ENCODE measurements at places on chromosomes 7 and 10. TPM values are rescaled to one million over a fixed set of nuclear protein-coding genes. Genes with fewer than 3 reads are reported as not detected.

GRCh38 chr10:8004469-8005000 lies 50.0 kb upstream of the GATA3 start:
- DNase-seq: no peak

GRCh38 chr10:25614652-25615051 lies 319.4 kb upstream of the MYO3A start:
- no peak for DNase-seq

- no peak for DNase-seq
These were observed 123.2 kb upstream of the CACNA2D1 start for GRCh38 chr7:82566752-82567151.

DNA sequence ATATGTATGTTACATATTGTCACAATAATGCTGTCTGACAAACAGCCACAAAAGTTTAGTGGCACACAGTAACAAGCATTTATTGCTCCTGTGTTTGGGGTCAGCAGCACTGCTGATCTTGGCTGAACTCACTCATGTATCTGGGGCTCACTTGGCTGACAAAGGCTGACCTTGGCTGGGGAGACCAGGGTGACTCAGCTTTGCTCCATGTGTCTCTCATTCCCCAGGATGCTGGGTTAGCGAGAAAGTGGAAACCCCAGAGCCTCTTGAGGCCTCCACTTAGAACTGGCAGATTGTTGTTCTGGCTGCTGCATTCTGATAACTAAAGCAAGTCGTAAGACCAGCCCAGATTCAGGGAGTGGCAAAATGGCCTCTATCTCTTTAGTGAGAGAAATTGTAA lies 217.3 kb upstream of the HABP2 start:
- no peak for DNase-seq

DNA sequence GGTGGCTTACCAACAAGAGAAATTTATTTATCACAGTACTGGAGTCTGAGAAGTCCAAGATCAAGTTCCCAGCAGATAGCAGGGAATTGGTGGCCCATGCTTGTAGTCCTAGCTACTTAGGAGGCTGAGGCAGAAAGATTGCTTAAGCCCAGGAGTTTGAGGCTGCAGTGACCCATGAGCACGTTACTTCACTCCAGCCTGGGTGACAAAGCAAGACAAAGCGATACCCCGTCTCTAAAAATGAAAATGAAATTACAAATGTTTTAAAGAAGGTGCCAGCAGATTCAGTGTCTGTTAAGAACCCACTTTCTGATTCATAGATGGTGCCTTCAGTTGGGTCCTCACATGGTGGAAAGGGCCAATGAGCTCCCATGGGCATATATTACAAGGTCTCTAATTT lies 20.6 kb upstream of the ARHGAP12 start:
- DNase-seq: no peak

- no peak for DNase-seq
These were observed 149.5 kb downstream of the RGS10 start for GRCh38 chr10:119393019-119393418.

- DNase-seq: no peak
These were observed 6.7 kb upstream of the IMMP2L start for GRCh38 chr7:111568870-111569462.

DNA sequence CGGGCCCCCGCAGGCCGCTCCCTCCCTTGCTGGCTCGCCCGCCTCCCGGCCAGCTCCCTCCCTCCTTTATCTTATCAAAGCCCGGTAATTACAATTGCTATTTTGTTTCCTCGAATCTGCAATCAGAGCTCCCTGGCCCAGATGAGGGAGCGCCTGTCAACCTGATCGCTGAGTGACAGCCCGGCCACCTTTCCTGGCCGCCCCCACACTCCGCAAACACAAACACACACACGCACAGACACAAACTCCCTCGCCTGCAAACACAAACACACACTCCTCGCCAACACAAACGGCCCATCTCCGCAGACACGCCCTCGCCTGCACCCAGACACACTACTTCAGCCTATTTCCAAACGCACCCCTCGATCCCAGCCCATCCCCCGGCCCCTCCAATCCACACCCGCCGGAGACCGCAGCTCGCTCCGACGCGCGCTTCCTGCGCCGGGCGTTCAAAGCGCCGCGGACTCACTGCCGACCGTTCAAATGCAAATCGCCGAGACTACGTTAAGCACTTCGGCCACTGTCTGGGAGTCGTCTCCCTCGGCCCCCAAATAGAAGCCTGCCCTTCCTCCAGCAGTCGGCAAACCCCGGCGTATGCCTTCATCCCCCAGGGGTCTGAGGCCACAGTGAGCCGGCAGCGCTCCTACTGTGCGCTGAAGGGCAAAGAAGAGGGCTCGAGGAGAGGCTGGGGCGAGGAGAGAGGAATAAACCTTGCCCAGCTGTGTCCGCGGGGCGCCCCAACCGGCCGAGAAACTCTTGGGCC lies 3.0 kb upstream of the FGF8 start:
- DNase-seq: no peak

DNA sequence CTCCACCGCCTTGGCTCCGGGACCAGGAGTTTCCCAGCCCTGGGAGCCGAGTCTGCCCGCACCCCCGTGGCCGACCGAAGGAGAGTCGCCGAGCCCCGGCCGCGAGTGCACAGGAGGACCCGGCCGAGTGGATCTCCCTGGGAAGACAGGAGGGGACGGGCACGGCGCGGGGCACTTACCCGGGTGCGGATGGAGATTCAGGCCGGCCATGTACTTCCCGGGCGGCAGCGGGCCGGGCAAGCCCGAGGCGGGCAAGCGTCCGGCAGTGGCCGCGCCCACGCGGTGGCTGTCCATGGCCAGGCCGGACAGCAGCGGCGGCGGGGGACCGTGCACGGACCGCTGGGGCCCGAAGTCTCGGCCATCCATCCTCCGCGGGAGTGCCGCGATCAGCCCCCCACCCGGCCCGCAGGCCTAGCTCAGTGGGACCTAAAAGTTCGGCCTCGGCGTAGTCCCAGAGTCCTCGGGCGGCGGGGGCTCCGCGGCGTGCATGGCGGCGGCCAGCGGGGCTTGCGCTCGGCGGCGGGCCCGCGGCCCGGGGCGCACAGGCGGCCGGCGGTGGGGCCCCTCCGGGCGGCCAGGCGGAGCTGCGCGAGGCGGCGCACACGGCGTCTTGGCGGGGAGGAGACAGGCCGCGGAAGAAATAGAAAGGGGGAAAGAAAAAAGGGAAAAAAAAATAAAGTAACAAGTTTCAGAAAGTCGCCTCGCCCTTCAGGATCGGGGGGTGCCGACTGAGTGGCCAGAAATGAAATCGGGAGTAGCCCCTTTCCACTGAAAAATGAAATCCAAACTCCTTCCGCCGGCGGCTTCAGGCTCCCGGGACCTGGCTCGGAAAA lies 2.5 kb downstream of the TNRC18 start:
- no peak for DNase-seq

DNA sequence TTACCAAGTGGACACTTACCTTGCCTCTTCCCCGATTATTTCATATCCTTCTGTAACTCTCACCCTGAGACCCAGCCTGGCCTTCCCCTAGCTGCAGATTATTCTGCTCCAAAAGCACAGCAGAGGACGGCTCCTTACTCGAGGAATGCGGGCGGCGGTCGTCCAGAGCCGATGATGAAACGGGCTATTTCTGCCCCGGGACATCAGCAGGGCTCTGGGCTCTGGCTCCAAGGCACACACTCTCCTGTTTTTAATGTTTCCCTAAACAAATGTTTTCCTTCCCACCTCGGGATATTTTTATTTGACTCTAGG lies 343 bp upstream of the C10orf71 start:
- DNase-seq: no peak

DNA sequence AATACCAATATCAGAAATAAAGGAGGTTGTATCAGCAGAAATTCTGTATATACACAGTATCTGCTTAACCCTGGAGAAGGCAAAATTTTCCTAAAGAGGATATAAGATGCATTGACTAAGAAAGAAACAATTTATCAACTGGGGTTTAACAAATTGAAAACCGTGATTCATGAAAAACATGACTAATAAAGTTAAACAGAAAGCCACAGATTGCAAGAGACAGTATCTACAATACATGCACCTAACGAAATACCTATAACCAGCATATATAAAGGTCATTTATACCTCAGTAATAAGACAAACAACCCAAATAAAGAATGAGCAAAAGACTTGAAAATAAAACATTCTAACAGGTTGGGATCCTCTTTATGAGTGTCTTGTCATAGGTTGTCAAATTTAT lies 101.8 kb downstream of the IQUB start:
- DNase-seq: no peak

DNA sequence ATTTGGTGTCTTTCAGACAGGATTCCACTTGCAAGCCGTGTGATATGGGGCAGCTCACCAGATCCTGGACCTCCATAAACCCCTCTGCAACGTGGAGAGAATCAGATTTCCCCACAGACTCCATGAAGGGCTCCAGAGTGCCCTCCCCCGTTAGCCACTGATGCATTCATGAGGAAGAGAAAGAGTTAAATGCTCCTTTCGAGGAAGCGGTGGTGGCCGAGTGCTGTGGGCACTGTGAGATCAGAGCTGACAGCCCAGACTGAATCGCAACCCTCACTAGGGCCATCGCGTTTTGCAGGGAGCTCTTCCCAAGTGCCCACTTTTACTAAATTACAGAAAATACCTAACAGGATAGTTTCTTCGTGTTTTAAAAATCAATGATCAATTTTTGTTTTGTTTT lies 226.3 kb upstream of the ZNF32 start:
- DNase-seq: no peak

DNA sequence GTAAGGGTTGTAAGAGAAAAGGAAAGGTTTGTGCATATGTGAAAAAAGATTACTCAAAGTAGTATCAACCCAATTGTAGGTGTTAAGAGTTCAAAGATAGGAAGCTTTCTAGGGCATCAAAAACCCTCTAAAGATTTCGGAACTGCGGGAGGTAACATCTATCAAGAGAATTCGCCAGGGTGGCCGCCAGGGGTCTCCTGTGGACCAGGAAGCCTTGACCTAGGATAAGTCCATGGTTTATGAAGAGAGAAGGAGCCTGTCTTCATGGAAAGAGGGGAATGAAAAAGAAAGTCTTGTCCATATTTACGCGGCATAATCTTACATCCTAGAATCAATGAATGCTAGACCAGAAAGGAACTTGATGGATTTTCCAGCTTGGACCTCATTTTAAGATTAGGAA lies 140.7 kb upstream of the CALCR start:
- DNase-seq: no peak

- no peak for DNase-seq
These were observed 133.2 kb downstream of the PKD1L1 start for GRCh38 chr7:47814905-47815613.

DNA sequence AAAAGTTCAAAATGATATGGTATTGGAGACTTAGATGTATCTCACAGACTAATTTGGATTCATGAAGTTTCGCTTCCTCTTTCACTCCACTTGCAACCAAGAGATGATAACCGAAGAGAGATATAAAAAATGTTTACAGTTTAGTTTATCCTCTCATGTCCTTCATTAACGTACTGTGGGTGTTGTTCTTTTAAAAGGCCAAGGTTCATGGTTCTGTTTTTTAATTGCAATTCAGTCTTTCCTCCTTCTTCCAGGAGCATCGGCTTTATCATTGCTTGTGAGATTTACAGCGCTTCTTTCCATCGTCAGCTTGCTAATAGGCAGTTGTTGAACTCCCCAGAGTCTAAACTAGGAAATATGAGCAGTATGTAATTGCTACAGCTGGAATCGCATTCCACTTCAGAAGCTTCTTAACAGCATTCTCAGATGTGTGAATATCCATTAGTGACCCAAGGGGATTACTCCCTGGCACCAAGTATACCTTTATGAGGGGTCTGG lies 75.9 kb upstream of the HGF start:
- no peak for DNase-seq

DNA sequence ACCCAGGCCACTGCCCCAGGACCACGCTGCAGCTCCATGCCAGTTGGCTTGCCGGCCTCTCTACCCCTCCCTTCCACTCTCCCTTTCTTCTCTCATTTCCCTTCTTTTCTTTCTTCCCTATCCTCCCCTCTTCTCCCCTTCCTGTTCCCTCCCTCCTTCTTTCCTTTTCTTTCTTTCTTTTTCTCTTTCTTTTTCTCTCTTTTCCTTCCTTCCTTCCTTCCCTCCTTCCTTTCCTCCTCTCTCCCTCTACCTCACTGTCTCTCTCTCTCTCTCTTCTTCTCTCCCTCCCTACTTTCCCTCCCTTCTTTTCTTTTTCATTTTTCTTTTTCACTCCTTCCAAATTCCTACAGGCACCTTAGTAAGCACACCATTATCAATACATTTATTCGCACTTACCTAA lies 30.3 kb upstream of the R3HCC1L start:
- DNase-seq: no peak

DNA sequence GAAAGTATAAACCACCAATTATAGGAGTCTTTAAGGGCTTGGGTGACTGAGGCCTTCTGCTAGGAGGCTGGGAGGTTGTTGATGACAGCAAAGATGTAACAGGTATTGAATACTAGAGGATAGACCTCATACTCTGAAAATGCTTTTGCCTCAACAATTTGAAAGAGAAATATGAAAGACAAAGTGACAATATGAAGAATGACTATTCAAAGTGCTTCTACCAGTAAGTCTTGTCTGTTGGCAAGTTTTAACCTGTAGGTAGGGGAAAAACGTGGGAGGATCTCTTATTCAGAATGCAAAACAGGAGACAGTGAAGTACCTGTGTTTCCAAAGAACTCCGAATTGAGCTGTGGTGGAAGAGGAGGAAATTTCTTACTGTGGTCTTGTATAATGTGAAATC lies 38.2 kb downstream of the GBF1 start:
- no peak for DNase-seq

DNA sequence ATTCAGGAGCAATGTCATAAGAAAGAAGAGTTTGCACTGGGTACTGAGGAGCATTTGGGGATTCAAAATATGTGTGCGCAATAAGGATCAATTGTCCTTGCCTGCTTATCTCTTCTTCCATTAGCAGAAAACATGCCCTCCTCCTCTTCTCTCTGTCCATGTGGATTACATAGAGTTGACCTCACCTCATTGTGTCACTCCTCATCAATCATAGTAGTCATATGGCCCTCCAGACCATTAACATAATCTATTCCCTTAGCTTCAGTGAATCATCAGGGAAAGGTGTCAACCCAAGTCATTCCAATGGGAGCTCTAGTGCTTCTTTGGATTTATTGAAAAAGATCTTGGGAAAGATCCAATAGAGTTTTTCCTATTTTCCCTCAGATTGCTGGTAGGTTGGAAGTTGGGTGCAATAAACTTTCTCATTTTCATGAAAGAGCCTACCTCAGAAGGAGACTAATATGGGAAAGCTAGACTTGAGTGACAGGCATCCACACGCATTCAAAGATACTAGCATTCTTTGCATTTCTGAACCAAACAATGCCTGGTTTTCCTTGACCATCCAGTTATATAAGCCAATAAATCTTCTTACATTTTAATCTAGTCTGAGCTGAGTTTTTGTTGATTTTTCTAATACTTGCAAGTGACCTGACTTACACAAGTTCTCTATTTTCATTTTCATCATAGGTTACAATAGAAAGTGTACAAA lies 71.5 kb upstream of the FAM13C start:
- no peak for DNase-seq

The MYOZ1 gene
- polyA plus RNA-seq: 5.8 TPM

The PITRM1 gene
- polyA plus RNA-seq: 64.5 TPM

The ZNF853 gene
- 16.3 TPM for polyA plus RNA-seq

The HSPA14 gene
- 20.6 TPM for polyA plus RNA-seq

The PHYHIPL gene
- polyA plus RNA-seq: 17.6 TPM

The AKR1C8 gene
- not detected for polyA plus RNA-seq

The CALML3 gene
- 0.11 TPM for polyA plus RNA-seq

Measured in left renal pelvis (tissue), 4 donors.